ENCODE measurements at places on chromosomes 4 and X.

- no peak for DNase-seq
Observed at GRCh38 chr4:52822583-52822971, 39.5 kb upstream of the RASL11B start.

DNA sequence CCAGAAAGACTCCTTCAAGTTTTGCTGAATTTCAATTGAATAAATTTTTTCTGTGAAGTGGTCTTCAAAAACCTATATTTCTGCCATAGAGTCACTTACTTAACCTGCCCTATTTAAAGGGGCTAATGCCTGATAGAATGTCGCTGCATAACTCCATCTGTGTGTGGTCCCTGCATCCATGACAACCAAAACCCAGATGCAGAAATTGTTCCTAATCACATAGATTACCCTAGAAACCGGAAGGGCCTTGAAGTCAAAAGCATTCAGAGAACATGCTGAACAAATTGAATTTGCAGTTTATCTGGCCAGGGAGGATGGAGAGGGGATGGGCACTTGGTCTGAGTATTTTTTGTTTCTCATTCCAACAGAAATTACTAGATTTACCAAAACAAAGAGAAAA, 1.5 kb upstream of the PARM1 start:
- no peak for DNase-seq

DNA sequence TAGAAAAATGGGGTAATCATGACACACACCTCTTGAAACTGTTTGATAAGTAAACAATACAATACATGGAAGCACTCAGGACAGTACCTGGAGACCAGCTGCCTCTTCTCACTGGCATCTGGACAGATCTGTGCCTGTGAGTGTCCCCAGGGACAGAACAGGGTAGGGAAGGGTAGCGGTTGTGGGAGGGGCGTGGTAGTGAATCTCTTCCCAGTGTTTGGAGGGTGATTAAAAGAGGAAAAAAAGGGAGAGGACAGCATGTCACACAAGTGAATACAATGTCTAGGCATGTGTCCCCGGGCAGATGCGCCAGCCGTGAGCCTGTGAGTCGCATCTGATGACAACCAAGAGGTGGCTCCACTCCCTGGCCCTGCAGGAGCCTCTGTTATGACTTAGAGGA, 138.8 kb upstream of the MSX1 start:
- no peak for DNase-seq

DNA sequence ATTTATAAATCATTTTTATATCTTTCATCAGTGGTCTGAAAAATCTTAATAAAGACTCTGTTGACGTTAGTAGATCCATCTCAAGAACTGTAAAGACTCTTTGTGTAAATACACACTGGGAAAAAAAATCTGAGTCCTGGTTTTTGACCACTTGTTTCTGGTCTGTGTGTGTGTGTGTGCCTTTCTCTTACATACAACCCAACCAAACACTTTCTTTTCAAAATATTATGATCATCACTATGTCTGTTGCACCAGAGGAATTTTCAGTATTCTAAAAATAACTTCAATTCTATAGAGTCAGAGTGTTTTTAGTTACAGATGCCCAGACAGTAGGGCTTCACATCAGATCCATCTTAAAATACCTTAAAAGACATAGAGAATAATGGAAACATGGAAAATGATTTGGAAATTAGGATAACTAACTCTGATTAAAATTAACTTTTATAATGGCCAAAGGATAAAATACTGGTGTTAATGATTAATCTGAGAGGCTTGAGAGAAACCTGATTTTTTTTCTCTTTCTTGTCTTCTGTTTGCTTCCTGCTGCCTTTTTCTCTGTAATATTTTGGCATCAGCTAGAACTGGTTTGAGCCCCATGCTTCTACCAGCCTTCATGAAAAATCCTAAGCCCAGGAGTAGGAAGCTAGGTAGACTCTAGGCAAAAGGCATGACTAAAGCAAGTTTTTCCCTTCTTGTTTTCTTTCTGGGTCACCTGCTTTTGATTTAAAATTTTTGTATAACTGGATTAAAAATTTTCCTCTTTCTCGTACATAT, 99.7 kb downstream of the ATXN3L start:
- DNase-seq = no peak

GRCh38 chrX:115268421-115268820, 21.1 kb upstream of the LUZP4 start:
- DNase-seq = no peak

GRCh38 chrX:38975368-38975942, 174.2 kb downstream of the MID1IP1 start:
- no peak for DNase-seq

DNA sequence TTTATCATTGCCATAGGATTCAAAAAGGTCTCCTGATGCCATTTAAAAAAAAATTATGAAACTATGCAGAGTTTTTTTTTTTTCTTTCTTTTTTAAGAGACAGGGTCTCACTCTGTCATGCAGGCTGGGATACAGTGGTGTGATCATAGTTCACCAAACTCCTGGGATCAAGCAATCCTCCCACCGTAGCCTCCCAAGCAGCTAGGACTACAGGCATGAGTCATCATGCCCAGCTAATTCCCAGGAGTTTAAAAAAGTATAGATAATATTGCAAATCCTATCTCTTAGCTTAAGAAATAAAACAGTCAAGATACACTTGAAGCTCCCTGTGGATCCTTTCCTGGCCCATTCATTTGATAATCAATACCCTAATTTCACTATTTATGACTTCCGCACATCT, 58.6 kb upstream of the PRSS48 start:
- DNase-seq = no peak

DNA sequence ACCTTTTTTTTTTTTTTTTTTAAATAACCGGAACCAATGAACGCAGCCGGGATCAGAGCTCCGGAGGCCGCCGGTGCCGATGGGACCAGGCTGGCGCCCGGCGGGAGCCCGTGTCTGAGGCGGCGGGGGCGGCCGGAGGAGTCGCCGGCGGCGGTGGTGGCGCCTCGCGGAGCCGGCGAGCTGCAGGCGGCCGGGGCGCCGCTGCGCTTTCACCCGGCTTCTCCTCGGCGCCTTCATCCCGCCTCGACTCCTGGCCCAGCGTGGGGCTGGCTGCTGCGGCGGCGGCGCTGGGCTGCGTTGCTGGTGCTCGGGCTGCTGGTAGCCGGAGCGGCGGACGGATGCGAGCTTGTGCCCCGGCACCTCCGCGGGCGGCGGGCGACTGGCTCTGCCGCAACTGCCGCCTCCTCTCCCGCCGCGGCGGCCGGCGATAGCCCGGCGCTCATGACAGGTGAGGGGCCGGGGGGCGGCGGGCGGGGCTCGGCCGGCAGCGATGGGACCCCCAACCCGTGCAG, 337 bp downstream of the STIM2 start:
- no peak for DNase-seq

DNA sequence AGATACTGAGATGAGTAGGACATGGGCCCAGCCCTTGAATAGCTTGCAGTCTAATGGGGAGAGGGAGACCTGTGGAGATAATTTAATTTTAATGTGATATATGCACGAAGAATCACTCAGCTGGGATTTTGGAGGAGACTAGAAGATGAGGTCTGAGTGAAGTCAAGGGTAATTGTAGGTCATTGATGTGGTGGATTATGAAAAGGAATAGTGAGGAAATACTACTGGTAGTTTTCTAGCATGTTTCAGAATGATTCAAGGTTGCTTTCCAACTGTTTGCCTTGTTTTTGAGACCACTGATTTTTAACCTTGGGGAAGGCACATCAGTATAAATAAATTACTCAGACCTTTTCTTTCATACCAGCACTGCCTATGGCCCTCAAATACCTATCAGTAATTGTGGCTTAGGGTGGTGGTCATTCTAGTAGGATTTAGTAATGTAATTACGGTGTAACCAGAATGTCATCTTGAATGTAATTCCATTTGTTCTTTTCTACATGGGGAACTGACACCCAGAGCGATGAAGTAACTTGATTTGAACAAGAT, 25.6 kb downstream of the PTTG2 start:
- DNase-seq = no peak

- DNase-seq = no peak
Observed at GRCh38 chr4:135185256-135185655, 983.7 kb upstream of the PABPC4L start.

GRCh38 chr4:5887361-5888221, 5.3 kb downstream of the CRMP1 start:
- no peak for DNase-seq

- DNase-seq = no peak
Observed at GRCh38 chr4:91758487-91758886, 545.3 kb upstream of the GRID2 start.

DNA sequence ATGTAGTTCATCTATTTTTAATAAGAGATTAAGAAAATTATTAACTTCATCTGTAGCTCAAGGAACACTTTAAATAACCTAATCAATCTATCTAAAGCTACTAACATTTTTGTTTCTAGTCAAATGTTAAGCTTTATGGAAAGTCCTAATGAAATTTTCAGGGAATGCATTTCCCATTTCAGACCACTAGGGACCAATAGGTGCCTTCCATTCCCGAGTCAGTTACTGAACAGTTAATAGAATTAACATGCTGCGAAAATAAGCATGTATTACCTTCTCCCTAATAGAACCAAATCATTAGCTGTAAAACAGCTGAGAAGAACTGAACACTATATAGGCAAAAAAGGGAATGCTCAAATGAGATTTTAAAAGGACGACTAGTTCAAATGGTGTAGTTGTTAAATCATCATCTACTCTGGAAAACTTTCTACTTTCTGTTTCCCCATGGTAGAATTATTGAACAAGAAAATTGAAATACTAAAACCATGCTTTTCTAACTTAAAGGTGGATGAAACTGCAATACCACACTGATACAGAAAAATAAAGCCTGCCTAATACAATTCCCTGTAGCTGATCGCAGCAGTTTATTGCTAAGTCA, 22.5 kb downstream of the STX18 start:
- DNase-seq = no peak

- DNase-seq = no peak
Observed at GRCh38 chrX:109760922-109761250, 27.8 kb upstream of the ACSL4 start.

DNA sequence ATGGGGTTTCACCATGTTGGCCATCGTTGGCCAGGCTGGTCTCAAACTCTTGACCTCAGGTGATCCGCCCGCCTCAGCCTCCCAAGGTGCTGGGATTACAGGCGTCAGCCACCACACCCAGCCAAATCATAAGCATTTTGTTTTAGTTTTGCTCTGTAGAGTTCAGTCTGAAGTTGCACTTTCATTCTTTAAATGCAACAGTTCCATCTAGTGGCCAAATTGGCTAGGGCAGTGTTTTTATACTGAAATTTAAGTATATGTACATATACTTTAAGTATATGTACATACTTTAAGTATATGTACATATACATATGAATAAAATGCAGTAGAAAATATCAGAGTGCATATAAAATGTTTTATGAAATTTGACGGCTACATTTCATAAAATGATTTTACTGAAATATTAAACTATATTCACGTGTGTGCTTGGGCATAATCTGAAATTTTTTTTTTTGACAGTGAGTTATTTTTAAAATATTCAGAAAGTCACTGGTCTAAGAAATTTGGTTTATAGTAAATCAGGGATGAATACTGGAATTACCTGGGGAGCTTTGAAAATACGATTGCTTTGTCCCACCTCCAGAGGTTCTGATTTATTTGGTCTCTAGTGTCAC, 145.5 kb downstream of the NWD2 start:
- no peak for DNase-seq

- no peak for DNase-seq
Observed at GRCh38 chrX:107646735-107647134, 18.4 kb downstream of the PRPS1 start.

GRCh38 chr4:176789955-176790354, 2.8 kb downstream of the VEGFC start:
- no peak for DNase-seq

DNA sequence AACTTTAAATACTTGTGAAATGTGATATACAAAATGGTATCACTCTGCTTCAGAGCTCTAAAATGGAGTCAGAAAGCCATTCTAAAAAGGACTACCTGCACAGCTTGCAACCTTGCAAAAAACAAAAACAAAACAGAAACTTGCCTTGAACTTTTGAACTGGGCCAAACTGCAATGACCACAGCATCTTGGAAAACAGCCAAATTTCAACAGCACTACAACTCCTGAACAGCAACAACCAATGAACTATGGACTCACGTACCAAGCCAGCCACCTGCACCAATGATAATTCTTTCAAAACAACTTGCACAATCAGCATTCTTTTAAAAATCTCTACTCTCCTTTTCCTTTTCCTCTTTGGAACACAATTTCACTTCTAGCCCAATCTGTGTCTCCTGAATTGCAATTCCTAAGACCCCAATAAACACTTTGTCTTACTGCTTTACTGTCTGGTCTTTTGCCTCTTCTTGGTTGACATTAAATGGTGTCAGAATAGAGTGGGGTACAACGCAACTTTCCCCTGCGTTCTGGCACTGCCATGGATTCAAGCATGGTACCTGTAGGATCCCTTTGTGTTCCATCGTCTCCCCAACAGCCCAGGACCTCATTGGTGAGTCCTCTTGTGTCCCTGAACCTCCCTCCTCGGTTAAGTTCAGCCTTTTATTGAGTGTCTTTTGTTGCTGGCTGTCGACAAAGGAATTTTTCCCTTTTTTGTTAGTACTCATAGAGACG, 35.7 kb upstream of the FMR1 start:
- DNase-seq = no peak

DNA sequence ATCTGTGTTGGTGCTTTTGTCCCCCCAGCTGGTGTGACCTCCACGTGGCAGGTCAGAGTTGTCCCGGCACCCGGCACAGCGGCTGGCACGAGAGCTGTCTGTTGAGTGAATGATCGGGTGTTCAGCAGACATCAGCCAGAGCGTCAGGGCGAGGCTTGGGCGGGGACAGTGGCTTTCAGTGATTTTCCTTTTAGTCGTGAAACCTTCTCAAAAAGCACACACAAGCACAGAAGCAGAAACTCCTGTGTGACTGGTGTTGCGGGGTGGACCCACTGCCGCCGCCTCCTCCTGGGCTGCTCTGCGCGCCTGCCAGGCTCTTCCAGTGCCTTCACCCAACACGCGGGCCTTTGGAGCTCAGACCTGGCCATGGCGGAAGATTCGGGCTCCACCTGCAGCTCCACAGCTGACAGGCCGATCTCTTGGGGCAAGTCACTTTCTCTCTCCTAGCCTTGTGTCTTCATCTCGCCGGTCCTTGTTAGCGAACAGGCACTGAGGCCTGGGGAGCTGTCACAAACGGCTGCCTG, 51.4 kb upstream of the HGFAC start:
- DNase-seq = no peak

DNA sequence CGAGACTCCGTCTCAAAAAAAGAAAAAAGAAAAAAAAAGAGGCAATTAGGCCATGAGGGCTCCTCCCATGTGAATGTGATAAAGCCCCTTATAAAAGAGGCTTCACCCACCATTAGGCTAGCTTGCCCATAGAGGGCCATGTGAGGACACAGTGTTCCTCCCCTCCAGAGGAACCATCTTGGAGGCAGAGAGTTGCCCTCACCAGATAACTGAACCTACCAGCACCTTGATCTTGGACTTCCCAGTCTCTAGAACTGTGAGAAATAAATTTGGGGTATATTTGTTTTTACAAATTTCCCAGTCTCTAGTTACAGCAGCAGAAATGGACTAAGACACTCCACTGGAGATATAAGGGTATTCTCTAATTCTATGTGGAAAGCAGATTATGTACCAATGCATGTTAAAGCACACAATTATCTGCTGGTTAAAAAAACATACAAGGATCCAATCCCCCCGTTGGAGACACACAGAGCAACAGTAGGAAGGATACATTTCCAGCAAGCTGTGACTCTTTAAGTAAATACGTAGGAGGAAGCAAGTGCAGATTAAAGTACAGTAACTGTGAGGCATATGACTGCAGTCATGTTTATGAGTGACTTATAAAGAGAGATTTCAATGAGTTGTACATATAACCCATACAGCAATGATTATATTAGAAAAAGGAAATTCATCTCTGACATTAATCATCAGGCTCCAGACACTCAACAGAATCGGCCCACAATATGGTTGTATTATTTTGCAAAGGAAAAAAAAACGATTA, 21.4 kb downstream of the SH3RF1 start:
- no peak for DNase-seq

Data from CMK (cell line).